ENCODE measurements at places on chromosomes 3 and 15.
A peak's percentile ranks its signal among the peaks of the same experiment; 100 is the strongest.

- no peak for DNase-seq
Observed at GRCh38 chr3:179806177-179806576, 153.3 kb downstream of the USP13 start.

DNA sequence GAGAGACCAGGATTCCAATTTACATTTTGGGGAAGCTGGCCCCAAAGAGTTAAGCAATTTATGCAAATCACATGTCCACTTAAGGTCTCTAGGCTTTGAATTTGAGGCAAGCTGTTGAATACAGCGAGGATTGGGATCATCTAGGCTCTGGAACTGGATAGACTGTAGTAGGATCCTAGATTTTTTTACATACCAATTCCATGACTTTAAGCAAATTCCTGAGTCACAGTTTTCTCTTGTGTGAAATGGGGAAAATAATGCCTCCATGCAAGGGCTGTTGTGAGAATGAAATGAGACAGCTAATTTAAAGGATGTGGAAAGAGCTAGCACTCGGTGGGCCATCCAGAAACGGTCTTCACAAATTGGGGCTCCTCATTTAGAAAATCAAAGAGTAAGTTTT is 103.4 kb downstream of the MINAR1 start:
- no peak for DNase-seq

DNA sequence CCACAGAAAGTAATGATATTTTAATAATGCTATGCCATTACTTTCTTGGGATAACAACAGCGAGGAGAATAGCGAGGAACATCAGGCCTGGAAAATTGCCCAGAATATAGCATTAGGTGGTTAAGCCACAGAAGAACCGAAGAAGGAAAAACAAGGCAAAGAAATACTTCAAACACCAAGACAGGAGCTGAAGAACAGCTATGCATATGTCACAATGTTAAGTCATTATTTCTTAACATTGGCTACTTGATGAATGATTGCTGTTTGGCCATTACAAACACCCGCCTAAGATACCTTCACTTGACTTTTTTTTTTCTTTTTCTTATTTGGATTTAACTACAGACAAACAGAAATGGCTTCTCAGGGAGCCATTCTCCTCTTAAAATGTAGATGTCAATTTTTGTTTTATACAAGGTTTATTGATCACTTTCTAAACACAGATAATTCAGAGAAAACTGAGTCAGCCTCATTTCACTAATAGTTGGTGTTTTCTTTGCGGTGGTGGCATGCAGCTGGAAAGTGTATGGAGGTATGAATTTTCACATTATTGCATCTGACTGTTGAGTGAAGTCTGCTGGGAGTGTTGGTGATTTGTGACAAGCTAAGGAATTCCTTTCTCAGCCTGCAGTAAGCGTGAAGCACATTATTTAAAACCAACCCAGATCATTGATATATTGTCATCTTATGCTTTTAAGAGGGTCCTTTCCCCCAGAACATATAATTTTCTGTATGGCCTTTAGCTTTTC is 705.7 kb upstream of the NR2F2 start:
- no peak for DNase-seq

DNA sequence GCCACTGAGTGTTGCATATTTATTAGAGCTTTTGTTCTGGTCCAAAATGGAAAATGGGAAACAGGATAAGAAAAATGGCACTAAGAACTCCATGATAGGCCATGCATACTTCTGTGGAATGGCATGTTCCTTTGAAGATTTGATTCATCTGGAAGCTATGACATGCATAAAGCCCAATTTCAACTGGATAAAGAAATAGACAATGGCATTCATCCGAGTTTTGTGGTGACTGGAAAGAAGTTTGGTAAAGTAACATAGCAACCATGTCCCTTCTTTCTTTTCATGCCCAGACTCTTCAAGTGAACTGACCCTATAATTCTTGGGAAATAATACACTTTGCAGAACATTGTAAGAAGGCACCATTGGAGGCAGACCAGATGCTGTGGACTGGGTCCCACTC is 368.4 kb upstream of the IL12A start:
- DNase-seq: no peak

DNA sequence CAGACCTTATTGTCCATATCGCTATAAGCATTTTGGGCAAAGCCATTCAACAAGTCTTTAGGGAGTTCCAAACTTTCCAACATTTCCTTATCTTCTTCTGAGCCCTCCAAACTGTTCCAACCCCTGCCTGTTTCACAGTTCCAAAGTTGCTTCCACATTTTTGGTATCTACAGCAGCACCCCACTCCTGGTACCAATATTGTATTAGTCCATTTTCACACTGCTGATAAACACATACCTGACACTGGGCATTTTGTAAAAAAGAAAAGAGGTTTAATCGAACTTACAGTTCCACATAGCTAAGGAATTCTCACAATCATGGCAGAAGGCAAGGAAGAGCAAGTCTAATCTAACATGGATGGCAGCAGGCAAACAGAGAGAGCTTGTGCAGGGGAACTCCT is 834.1 kb upstream of the GBE1 start:
- no peak for DNase-seq

- DNase-seq: no peak
Observed at GRCh38 chr3:140198242-140198641, 263.3 kb downstream of the CLSTN2 start.

DNA sequence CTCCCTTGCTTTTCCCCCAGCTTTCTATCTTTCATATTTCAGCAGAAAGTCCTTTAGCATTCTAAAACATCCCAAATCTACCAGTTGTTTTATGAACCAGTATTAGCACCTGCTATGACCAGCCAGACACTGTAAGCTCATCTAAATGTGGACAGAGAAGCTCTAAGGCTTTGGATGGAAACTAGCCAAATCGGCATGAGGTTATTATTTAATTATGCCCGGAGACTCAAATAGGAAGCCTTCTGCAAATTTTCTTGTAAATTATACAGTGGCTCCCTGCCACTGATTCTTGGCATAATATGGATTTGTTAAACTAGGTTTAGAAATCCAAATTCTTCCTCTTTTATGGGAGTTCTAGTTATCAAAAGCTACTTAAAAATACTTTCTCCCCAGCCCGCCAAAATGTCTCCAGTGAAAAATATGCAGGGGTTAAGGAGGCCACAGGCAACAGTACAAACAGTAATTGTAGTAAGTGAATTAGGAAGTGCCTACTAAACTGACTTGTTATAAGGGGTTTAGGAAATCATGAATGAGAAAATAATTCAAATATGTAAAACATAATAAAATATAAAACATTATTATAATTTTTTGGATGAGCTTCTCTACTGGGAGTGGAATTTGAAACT is 15.4 kb downstream of the MYH15 start:
- no peak for DNase-seq

DNA sequence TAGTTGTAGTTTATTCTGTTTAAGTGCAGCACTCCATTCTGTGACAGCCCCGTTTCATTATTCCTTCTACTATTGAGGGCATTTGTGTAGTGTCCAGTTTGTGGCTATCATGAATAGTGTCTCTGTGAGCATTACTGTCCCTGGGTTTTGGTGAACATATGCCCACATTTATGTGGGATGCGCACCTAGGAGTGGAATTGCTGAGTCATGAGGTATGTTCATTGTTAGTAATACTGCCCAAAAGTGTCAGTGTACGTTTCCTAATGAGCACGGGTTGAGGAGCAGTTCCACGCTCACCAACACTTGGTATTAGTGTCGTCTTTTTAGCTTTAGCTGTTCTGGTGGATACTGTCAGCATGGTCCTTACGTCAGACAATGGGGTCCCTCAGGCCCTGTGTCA is 131.8 kb downstream of the SLCO3A1 start:
- no peak for DNase-seq

DNA sequence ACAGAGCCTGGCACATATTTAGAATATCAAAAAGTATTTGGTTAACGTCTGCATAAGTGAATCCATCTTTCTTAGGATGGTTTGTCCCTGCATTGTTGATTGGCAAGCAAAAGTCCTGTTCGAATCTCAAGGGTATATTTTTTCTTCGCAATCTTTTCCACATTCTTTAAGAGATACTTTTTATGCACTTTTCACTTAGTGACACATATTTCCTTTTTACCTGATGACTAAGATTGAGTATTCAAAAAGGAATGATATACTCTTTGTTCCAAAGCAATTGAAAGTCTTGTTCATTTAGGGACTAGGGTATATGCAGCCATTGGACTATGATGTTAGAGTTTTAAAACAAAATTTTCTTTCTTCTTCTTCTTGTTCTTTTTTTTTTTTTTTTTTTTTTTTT is 349.9 kb downstream of the NLGN1 start:
- DNase-seq: no peak

- peak; percentile 71 for DNase-seq
Observed at GRCh38 chr15:40338041-40338657, 2.6 kb downstream of the CCDC9B start.

GRCh38 chr15:98859149-98859548 is 148.4 kb downstream of the PGPEP1L start:
- DNase-seq: no peak

DNA sequence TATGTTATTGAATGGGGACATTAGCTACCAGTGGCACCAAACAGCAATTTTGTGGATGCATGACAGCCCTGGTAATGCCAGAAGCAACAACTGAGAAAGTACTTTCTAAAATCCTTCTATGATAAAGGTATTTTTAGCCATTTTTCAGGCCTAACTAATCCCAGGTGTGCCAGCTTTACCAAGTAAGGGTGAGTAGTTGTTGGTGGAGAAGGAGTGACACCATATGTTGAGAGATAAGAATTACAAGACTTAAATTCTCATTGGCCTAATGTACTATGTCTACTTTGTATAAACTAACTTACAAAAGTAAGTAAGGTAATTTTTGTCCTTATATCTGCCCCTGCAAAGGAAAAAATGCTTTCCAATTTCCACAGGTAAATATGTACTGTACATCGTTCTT is 4.1 kb upstream of the COX17 start:
- DNase-seq: no peak

DNA sequence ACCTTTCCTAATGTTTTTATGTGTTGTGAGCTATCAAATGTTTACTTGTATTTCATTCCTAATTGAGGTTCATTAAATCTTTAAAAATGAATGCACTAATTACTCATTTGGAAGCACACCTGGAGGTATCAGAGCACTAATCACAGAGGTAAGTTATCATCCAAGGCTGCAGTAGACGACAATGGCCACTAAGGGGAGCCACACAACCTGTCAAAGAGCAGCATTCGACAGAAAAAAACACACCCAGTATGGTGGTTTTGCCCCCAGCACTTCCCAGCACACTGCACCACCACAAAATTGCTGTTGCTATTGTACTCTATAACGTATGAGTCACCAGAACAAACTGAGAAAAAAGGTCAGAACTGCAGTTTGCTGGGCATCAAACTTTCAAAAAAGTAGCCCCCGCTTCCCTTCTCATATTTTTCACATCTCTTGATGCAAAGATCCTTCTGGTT is 205.9 kb upstream of the IGF1R start:
- peak; percentile 42 for DNase-seq

GRCh38 chr3:152026033-152026556 is 152.7 kb downstream of the SUCNR1 start:
- no peak for DNase-seq

DNA sequence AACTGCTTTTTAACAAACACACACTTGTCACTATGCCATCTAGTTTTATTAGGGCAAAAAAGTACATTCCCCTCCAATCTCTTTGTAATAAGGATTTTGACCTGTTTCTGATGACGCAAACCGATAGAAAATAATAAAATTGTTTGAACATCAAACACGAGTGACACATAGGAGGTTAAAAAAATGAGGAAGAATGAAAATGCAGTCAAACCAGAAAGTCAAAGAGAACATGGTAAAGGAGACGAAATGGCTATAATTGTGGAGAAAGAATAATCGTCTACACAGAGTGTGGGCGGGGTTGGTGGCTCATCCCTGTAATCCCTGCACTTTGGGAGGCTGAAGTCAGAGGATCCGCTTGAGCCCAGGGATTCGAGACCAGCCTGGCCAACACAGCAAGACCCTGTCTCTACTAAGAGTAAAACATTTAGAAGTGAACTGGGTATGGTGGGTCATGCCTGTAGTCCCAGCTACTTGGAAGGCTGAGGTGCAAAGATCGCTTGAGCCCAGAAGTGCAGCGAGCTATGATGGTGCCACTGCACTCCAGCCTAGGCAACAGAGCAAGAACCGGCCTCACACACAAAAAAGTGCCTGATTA is 83.2 kb downstream of the MEIS2 start:
- DNase-seq: no peak

- no peak for DNase-seq
Observed at GRCh38 chr3:197567904-197568681, 12.3 kb upstream of the BDH1 start.

- DNase-seq: no peak
Observed at GRCh38 chr3:71072287-71072686, 511.2 kb downstream of the FOXP1 start.

GRCh38 chr15:98935736-98936135 is 71.9 kb downstream of the PGPEP1L start:
- DNase-seq: no peak

DNA sequence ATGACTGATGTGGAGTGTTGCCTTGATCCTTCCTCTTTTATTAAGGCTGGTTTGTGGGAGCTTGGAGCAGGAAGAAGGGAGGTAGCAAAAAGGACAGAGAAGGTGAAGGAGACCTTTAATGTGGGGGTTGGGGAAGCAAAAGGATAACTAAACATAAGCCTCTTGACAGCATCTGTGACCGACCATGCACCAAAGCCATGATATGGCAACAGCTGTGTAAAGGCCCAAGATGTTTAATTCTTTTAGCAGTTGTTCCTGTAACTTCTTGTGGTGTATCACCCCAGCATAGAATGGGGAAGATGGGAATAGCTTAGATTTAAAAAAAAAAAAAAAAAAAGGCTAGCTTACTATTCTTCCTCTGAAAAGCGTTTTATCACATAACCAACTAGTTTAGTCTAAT is 194.7 kb downstream of the KLHL25 start:
- no peak for DNase-seq

DNA sequence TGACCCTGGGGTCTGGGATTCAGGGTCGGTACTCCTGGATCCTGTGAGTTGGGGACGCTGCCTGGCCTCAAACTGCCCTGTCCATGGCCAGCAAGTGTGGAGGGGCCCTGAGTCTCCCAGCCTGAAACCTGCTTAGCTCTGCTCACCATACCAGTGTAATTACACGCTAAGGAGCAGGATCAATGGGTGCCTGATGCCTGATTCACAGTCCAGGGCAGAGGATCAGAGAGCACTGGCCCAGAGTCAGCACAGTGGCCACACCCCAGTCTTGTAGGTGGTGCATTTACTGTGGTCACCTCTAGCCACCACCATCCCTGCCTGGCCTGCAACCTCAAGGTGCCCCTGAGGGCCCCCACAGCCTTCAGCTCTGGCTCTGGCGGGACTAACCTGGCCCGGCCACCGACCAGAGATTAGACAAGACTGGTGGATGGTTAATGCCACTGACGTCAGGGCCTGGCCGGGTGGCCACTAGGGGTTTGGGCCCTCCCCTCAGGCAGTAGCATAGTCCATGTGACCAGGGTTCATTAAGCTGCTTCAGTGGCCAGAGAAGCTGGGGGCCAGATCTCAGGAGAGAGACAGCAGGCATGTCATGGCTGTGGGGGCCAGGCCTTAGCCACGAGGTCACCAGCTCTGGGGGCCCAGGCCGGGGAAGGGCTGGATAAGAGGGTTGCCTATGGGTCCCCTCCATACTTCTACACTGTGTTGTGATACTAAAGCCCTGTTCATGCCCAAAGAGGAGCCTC is 3.3 kb upstream of the SLC38A3 start:
- no peak for DNase-seq

All from activated gamma-delta T cell treated with Interleukin-2 at 50 U/mL for 16 hours (primary cell).